Activated CD8-positive, alpha-beta memory T cell treated with anti-CD3 and anti-CD28 coated beads for 48 hours (primary cell): ENCODE measurements at places on chromosomes 6 and 20.

DNA sequence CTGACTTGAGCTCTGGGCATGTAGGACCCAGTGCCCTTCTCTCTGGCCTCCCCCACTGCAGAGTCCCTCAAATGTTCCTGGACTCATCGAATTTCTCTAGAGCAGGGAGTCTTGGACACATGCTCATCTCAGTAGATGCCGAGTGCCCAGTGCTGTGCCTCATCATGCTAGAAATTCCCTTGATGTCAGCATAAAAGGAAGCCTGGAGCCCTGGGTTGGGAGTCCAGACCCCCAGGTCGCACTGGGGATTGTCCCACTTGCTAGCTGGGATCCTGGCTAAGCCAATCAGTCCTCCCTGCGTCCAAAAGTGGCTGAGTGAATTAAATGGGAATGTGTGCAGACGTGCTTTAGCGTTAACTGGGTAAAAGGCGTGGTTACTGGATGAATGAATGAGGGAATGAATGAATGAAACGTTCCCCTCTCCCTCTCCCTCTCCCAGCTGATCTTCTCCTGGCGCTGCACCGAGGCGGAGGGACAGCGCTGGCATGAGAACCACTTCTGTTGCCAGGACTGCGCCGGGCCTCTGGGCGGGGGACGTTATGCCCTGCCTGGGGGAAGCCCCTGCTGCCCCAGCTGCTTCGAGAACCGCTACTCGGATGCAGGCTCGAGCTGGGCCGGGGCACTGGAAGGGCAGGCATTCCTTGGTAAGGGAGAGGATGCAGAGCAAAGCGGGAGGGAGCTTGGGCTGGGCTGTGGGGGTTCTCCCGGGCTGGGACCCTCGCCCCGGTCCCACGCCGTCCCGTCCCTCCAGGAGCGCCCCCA is 1.6 kb upstream of the TOMM6 start:
- DNase-seq = no peak

DNA sequence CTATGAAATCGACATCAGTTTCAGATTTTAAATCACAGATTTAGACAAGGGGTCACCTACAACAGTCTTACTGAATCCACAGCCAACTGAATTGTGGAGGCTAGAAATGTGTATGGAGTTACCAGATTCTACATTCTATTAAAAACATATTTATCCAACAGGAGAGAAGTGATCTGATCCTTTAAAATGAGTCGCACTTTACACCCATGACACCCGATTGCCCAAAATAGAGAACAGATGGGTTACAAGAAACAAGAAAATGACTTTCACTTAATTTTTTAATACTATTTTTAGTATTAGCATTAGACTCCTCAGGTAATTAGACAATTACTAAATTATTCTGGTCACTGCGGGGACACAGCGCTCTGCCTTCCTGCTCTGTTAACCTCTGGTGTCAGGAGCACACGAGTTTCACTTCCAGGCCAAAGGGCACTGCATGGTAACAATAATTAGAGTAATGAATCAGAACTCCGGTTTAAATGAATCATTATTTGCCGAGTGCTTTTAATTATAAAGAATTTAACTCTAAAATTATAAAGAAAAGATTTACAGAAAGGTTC is 108.6 kb downstream of the ATP9A start:
- no peak for DNase-seq

DNA sequence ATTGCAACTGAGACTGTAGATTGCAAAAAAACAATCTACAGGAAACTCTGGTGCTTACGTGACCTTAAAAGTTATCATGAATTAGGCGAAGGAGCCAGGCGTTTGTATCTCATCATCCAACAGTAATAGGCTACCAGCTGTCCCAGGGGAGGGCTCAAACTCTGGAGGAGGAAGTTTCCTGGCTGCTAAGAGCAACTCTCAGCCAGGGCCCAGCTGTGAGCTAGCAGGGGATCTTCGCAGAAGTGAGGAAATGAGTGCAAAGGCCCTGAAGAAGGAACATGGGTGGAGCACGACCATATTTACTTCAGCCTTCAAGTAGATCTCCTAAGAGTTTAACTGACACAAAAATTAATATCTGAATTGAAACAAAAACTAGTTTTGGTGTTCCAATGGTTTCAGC is 686.9 kb upstream of the MAP3K7 start:
- DNase-seq = no peak

DNA sequence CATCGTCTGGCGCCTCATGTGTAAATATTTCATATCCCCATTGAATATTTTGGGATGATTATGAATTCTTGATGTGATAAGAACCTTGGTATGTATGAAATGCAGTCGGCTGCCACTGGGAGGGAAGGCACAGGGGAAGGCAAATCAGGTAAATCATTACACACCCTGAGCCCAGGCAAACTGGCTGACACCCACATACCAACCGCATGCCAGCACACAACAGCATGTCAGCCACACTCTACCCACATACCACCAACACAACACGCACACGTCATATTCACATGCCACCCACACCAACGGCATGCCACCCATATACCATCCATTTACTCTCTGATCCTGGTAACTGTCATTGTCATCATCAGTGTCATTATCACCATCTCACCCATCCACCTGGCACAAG is 28.3 kb upstream of the MDGA1 start:
- DNase-seq = no peak

DNA sequence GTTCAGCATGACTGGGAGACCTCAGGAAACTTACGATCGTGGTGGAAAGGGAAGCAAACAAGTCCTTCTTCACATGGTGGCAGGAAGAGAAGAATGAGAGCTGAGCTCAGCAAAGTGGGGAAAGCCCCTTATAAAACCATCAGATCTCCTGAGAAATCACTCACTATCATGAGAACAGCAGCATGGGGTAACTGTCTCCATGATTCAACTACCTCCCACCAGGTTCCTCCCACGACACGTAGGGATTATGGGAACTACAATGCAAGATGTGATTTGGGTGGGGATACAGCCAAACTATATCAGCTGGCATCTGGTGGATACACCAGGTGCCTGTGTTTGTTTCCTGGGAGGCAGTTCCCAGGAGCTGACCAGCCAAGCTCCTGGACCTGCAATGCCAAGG is 4.9 kb downstream of the DDO start:
- no peak for DNase-seq

GRCh38 chr6:127453845-127454619 is 5.2 kb downstream of the KIAA0408 start:
- DNase-seq = no peak

- no peak for DNase-seq
Observed at GRCh38 chr6:99185525-99185924, 163.9 kb downstream of the FAXC start.

GRCh38 chr6:3748208-3749066 is 3.1 kb downstream of the PXDC1 start:
- DNase-seq = no peak

DNA sequence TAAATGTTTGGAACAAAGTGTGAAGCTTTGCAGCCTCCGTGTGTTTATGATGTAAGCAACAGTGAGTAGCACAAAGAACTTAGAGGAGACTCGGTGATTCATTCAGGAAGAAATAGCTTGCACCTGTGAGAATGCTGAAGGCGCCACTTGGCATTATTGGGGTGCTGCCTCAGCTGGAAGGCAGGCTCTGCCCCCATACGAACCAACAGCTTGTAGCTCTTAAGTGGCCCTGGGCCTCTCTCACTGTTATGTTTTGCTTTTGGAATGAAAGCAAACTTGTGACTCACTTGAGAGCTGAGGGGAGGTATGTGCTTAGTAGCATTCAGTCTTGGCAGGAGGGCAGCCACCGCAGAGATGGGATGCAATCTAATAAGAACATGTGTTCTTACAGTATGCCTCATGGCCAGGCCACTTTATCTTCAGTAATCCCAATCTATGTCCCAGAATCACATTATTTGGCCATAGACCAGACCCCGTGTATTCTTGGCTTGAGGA is 310.7 kb downstream of the EYA4 start:
- no peak for DNase-seq

GRCh38 chr20:33132513-33133372 is 35.2 kb upstream of the BPIFA2 start:
- no peak for DNase-seq

GRCh38 chr6:138517635-138518034 is 18.3 kb upstream of the NHSL1 start:
- DNase-seq = no peak

GRCh38 chr6:43886067-43886461 is 116.1 kb downstream of the VEGFA start:
- DNase-seq = no peak

- DNase-seq = no peak
Observed at GRCh38 chr20:37538003-37538402, 10.3 kb upstream of the BLCAP start.

DNA sequence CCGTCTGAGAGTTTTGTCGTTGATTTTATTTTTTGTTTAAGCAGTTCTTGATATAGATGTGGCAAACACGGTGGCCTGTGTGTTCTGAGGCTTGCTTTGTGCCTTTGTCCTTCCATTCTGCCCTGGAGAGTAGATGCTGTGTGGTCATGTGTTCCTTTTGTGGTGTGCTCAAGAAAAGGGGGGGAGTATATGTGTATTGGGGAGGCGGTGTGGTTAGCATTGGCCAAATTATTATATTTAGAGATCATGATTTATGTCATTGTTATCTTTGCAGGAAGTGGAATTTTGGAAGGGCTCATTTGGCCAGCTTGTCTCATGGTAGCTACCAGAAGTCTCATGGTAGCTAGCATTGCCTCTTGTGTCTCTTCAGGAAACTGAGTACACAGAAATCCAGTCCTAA is 16.4 kb downstream of the RREB1 start:
- no peak for DNase-seq

DNA sequence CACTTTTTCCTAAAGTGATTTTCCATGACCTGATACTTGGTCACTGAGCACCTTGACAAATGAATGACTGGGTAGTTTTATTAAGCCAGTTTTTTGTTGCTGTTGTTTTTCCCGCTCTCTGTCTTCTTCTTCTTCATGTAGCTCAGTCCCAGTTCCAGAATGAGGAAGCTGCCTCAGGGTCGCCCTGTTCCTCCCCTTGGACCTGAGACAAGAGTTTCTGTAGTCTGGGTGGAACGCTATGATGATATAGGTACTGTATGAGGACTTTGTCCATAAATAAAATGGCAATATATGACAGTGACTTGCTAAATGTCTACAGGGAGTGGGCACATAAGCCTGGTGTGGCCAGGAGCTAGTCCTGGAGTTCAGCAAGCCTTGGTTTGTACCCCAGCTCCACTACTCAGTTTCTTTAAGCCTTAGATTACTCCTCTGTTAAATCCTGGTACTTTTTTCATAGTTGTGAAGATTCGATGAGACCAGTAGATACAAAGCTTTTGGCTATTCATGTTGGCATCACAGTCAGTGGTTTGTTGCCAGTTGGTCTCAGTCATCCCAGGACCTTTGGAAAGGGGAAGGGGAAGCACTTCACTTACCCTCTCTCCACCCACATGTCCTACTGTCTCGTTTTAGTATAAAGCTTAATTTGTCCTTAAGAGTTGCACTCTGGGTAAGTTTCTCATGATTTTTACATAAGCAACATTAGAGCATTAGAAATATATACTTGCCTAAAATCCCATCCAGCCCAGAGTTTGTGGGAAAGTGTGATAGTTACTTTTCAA is 11.1 kb upstream of the ADIG start:
- DNase-seq = no peak

DNA sequence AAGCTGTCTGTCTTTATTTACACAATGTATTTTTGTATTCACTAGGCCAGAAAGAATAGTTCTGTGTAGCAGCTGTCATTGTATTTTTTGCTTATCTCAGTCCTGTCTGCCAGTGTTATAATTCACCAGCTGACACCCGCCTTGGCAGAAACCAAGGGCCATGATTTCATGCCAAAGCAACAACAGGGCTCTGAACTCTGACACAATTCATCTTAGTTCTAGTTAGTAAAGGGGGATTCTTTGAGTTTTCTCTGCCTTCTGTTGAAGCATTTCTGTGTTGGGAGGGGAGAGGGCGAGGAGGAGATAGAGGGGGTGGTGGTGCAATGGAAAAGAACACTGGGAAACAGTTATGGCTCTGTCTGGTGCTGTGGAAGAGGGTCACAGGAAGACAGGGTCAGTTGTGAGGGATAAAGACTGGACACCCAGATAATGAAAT is 684.6 kb upstream of the MARCKS start:
- DNase-seq = no peak

- DNase-seq = no peak
Observed at GRCh38 chr6:161151660-161152526, 122.0 kb downstream of the AGPAT4 start.

- no peak for DNase-seq
Observed at GRCh38 chr20:14877301-14878028, 540.1 kb upstream of the FLRT3 start.

- DNase-seq = no peak
Observed at GRCh38 chr6:29925727-29926412, 16.5 kb upstream of the HLA-A start.

GRCh38 chr6:128767150-128767549 is 115.8 kb upstream of the LAMA2 start:
- DNase-seq = no peak

DNA sequence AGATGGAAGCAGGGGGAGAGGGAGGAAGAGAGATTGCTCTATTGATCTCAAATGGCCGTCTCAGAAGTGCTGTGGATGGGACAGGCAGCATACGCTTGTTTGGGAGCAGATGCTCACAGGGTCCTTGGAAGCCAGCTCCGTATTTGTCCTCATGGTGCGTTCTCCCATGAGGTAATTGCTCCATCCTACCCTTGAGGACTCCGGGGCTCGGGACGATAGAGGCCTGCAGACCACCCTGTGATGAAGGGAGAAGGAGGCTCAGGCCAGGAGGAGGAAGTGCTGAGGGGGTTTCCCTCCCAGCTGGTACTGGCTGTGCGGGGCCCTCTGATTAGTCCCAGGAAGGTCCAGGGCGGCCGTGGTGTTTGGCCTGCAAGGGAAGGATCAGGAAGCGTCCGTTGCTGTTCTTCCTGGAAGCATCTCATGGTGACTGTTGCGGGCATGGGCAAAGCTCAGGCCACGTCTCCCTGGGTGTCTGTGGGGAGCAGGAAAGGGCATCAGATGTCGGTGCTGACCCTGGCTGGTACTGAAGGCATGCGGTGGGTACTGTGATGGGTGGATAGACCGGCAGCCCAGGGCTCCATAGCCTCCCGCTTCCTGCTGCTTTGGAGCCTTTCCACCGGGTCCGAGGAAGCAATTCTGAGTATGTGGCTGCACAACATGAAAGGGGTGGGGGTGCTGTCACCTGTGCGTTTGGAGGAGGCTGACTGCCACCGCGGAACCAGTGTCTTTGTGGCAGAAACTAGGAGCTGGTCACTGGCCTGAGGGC is 158.3 kb downstream of the SYCP2 start:
- DNase-seq = no peak

- no peak for DNase-seq
Observed at GRCh38 chr6:25176466-25176865, 102.7 kb upstream of the CARMIL1 start.

- DNase-seq = no peak
Observed at GRCh38 chr6:38143191-38144150, 323.9 kb downstream of the ZFAND3 start.

- DNase-seq = no peak
Observed at GRCh38 chr20:53513489-53514298, 79.9 kb downstream of the ZNF217 start.

DNA sequence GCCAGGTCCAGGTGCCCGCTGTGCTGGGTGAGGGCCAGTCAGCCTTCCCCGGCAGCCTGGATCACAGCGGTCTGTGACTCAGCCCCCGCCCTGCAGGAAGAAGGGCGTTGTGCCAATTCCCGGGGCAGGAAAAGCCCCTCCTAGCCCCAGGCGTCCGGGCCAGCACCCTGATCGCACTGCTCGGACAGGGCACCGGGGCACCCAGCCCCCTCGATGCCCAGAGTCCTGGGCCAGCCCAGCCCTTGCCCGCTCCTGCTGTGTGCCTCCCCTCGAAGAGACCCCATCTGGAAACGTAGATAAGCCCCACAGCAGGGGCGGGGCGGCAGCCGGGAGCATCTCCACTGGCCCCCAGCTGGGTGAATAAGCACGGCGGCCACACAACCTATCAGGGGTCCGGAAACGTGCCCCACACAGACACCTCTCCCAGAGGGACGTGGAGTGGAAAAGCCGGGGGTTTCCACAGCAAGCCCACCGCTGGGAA is 9.9 kb downstream of the LAMA5 start:
- DNase-seq = no peak
